ENCODE measurements at places on chromosomes 6 and 20.

- no peak for DNase-seq
Measured at GRCh38 chr6:110296241-110297025, 61.7 kb downstream of the METTL24 start.

DNA sequence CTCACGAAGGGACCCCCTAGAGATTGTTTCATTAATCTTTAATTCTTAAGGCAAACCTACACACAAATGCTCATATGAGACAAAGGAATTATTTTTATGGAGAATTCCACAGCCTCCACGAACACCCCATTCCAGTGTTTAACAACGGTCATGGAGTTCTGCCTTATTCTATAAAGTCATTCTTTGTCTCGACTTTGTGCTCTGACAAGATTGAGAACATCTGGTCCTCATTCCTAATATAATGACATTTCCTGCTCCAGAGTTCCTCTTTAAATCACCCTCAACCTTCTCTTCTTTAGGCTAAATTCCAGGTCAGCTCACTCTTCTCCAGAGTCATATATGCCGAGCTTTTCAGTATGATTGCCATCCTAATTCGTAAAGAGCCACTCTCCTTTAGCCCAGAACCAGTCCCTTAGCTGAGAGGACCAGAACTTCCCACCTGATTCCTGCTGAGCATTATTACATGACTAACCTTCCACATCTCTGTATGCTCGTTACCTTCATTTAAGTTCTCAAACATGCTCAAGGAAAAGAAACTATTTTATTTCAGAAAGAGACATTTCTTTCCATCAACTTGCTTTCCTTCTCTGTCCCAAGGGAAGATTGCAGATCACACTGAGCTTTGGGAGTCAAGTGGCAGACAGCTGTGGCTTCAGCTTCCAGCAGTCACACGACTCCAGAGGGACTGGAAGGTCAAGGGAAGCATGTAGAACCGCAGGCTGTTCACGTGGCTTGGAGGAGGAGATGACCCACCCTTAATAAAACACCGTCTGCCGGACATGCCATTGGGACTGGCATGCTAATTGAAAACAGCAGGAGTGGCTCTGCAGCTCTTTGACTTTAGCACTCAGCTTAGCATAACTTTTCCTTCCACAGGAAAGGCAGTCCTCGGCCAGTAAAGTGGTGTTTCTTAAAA, 467.1 kb upstream of the HSF2 start:
- DNase-seq, result no peak

GRCh38 chr20:49993301-49993751, 10.5 kb downstream of the SNAI1 start:
- DNase-seq, result no peak

DNA sequence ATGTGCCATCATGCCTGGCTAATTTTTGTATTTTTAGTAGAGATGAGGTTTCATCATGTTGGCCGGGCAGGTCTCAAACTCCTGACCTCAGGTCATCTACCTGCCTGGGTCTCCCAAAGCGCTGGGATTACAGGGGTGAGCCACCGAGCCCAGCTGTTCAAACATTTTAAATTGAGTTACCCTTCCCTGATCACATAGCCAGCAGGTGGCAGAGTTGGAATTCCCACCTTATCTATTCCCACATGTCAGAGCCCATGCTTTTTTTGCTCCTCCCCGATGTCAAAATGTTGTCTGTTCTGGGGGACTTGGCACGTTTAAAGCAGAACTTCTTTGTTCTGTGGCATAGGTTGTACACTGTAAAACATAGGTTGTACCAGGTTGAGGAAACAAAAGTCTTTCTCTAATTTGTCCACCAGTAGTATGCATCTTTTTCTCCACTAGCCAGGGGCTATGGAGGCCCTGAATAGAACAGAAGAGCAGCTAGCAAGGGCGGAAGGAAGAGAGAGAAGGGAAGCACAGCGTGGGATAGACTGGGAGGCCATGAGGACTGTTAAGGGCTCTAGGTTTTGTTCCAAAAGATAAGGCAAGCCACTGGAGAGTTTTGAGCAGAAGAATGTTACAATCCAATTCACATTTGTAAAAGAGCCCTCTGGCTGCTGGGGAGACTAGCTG, 7.3 kb upstream of the LBP start:
- peak; percentile 21 for DNase-seq

DNA sequence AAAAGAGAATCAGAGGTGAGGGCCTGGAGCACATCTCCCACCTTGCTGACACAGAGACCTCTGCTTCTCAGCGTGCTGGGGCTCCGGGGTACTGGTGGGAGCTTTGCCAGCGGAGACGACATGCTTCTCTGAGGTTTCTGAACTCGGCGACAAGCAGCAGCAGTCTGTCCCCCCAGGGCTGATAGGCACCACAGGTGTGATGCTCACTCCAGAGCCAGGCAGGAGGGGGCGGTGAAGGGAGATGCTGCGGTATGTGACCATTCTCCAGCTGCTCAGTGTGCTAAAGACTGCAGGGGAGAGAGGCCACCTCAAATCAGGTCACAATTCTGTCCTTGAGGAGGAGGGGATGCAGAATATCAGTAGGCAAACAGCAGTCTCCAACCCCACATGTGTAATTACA, 219.9 kb downstream of the ALDH8A1 start:
- no peak for DNase-seq

DNA sequence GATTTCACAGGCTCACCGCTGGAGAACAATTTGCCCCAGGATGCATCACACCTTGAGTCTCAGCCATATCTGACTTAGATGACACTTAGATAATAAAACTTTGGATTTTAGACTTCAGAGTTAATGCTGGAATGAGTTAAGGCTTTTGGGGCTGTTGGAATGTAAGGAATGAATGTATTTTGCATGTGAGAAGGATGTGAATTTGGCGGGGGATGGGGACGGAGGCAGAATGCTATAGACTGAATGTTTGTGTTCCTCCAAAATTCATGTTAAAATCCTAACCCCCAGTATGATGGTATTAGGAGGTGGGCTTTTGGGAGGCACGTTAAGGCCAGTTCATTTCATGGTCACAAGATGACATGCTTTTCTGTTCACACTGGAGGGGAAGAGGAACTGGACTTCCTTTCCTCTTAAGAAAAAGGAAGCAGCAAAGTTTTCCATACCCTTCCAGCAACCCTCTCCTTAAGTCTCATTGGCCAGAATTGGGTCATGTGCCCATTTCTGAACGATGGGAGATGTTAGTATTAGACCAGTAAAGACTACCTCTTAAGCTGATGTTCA, 5.8 kb upstream of the SRXN1 start:
- no peak for DNase-seq

DNA sequence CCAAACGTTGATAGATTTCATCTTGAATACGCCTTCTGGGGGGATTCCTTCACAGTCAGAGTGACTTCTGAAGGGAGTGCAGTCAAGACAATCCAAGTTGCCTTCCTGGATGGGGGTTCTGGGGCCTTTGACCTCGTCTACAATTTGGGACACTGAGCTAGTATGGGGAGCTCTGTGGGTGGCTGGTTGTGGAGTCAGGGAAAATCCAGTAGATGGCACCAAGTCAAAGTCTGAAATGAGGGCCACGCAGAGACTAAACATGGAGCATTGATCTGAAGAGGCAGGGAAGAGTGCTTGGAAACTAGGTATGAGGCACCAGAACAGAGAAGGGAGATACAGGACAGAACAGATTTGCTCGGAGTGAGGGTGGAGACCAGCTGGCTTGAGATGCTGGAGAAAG, 43.6 kb upstream of the CCN6 start:
- DNase-seq, result peak; percentile 8

DNA sequence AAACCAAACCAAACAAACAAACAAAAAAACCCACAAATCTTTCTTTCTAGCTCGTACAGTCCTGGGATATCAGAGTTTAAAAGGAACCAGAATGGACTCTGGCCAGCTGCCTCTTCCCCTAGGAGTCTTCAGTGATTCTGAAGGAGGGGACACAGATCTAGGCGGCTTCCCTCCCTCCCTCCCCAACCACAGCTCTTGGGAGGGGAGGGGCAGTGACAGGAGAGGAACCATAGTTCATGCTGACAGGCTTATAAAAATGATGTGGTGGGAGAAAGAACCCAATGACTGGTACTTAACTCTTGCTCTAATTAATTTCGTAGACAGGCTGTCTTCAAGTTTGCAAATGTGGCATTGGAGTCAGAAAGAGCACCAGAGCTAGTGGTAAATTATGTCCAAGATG, 56.0 kb downstream of the NPEPL1 start:
- no peak for DNase-seq

GRCh38 chr20:6007094-6007528, 46.7 kb downstream of the LRRN4 start:
- DNase-seq, result peak; percentile 19
